Putamen (tissue), 1 donor: ENCODE measurements at places on chromosomes 2 and 18.

- no peak for DNase-seq
Observed at GRCh38 chr18:45280481-45281276, 334.6 kb upstream of the SLC14A2 start.

DNA sequence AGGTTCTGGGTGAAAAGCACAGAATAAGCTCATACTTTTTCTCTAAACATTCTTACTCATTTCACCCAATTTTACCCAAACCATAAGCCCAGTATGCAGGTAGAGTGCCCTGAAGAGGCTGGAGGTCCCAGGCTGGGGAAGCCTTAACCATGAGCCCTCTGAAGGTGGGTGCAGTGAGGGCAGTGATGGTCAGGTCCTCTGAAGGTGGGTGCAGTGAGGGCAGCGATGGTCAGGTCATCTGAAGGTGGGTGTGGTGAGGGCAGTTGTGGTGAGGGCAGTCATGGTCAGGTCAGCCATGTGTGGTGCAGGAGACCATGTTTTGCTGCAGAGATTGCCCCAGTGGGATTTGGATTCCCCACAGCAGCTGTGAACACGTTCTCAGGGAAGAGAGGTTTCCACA lies 148.8 kb downstream of the SNTG2 start:
- no peak for DNase-seq

GRCh38 chr18:61336766-61337165 lies 3.5 kb downstream of the CDH20 start:
- peak; percentile 95 for DNase-seq

DNA sequence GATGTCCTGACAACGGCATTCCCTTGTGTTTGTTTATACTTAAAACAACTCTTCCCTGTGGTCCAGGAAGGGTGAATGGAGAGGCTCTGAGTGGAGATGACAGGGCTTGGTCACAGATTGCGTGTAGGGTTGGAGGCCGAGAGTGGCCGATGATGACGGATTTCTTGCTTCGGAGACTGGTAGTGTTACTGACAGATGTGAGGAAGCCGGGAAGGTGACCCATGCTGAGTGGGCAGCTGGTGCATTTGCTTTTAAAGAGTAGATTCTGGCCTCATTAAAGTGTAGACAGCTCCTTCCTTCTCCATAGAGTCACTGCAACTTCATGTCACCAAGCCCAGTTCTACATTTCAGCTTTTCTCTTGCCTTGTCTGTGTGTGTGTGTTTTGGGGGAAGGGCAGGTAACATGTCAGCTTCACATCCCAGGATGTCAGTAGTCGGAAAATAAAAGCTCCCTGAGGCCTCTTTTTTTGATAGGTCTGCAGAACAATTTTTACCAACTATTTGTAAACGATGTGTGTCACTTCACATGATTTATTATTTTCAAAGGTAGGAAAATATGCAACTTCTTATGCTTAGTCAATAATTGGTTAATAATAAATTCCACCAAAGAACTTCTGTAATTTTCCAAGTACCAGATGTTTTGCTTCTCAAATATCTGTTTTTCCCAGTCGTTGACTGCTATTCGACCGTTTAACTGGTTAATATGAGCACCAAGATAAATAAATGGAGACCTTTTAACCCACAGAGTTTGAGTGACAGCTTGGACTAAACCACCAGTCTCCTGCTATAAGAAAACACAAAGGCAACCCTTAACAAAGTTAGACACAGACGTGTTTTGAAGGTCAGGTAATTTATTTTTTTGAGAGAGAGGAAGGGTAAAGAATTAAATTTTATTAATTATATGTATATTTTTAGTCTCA lies 436.9 kb downstream of the SLC4A3 start:
- no peak for DNase-seq

DNA sequence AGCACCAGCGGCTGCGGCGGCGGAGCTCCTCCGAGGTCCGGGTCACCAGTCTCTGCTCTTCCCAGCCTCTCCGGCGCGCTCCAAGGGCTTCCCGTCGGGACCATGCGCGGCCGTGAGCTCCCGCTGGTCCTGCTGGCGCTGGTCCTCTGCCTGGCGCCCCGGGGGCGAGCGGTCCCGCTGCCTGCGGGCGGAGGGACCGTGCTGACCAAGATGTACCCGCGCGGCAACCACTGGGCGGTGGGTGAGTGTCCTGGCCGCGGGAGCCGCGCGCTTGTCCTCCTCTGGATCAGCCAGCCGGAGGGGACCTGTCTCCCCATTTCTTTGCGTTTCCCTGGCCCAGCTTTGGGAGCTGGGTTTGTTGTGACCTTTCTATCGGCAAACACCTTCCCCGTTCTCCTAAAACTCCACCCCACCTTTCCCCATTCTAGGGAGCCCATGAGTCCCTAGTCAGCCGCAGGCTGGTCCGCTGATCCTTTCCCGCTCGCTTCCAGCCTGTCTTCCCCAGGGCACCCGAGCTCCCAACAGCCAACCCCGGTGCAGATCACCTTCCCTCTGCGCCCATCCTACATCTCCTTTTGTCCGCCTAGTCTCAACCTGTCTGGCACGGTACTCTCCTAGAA lies 316 bp downstream of the GRP start:
- DNase-seq: no peak

- peak; percentile 86 for DNase-seq
Observed at GRCh38 chr2:127067620-127068350, 39.2 kb downstream of the BIN1 start.

GRCh38 chr2:174522553-174522952 lies 35.7 kb upstream of the GPR155 start:
- DNase-seq: peak; percentile 65

- no peak for DNase-seq
Observed at GRCh38 chr2:10038716-10039115, 4.6 kb upstream of the KLF11 start.

GRCh38 chr2:22826703-22827102 lies 558.3 kb upstream of the KLHL29 start:
- DNase-seq: no peak

DNA sequence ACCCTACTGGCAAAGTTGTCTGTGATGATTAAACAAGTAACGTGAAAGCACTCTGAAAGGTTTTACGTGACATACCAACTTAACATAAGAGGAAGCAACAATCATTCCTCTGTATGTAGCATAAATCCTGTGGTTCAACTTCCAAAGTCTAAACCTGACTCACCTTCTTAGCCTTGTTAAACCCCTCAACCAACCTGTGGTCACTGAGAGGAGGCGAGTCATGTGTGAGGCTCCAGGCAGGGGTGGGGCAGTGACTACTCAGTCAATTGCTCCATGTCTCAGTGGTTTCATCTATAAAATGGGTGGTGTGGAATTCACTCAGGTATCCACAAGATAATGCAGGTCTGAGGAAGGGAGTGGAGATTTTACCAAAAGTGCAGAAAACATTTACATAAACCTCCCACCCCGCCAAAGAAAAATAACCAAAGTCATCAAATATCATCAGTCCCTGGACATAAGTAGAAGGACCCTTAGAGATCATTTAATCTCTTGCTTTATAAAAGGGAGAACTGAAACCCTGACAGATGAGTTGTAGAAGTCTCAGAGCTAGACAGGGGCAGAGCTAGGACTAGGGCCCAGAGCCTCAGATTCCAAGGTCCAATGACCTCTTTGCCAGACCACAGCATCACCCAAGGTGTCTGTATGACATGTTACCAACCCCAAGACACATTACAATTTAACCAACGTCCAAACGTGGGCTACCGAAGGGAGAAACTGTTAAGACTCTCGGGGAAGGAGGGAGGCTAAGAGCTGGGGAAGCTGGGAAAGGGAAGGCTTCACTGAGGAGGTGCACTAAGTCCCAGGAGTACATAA lies 3.7 kb upstream of the PCBP1 start:
- DNase-seq: no peak

- no peak for DNase-seq
Observed at GRCh38 chr18:24942144-24942543, 409.8 kb downstream of the ZNF521 start.

- no peak for DNase-seq
Observed at GRCh38 chr18:9239720-9240119, 94.9 kb upstream of the TWSG1 start.

DNA sequence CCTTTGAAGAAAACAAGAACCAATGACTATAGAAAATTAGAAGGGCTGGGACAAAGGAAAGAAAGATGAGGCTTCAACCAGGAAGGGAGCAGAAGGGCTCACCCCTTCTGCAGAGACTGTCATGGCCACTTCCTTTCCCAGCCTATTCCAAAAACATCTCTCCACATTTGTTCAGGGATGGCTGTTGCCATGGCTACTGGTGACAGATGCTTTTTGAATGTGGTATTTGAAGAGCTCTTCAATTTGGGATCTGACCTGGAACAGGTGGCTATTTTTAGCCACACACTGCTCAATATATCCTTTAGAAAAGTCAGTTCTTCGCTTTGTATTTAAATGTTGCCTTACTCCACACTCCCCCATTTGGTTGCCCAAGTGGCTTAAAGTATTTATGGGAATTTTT lies 64.1 kb upstream of the LCLAT1 start:
- peak; percentile 46 for DNase-seq

DNA sequence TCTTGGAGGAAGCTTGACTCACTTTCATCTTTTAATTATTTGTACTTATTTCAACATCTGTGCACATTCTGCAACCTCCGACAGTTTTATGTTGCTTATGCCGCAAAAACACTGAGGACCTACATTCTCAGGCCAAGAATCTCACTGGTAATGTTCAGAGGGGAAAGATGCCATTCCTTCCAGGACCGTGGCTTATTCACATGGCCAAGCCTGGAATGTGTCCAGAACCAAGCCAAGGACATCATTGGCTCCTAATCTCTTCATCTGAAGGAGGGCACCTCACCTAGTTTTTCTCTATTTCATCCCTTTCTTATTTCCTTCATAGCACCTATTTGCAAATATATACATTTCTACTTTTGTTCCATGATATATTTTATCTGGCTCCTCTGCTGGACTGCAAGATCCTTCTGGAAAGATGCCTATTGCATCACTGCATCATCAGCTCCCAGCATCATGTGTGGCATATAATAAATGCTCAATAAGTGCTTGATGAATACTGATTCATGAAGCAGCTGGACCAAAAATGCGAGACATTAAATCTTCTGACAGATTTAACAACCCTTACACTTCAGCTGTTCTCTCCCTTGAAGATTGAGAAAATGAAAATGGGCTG lies 377.1 kb downstream of the TNS1 start:
- DNase-seq: no peak

DNA sequence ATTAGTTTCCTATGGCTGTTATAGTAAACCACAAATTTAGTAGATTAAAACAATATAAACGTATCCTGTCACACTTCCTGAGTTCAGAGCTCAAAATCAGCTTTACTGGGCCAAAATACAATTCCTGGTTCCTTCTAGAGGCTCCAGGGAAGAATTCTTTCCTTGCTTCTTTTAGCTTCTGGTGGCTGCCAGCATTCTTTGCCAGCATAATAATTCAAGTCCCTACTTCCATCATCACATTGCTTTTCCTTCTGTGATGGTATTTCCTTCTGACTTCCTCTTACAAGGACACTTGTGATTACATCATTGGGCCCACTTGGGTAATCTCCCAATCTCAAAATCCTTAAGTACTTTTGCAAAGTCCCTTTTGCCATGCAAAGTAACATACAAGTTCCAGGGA lies 40.6 kb downstream of the MOB4 start:
- no peak for DNase-seq

DNA sequence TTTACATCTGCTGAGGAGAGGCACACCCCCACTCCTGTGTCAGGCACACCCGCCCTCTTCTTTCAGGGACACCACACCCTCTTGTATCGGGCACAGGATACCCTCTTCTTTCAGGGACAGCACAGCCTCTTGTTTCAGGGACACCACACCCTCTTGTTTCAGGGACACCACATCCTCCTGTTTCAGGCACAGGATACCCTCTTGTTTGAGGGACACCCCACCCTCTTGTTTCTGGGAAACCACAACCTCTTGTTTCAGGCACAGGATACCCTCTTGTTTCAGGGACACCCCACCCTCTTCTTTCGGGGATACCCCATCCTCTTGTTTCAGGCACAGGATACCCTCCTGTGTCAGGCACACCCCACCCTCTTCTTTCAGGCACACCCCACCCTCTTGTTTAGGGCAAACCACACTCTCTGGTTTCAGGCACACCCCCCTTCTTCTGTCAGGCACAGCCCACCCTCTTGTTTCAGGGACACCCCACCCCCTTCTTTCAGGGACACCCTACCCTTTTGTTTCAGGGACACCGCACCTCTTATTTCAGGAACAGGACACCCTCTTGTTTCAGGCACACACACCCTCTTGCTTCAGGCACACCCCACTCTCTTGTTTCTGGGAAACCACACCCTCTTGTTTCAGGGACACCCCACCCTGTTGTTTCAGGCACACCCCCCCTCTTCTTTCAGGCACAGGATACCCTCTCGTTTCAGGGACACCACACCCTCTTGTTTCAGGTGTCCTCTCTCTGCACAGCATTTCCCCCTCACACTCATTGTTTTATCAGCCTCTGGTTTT lies 96.2 kb downstream of the TPO start:
- no peak for DNase-seq

GRCh38 chr2:2182551-2183071 lies 148.5 kb downstream of the MYT1L start:
- DNase-seq: no peak

- no peak for DNase-seq
Observed at GRCh38 chr2:241941691-241942301, 72.3 kb downstream of the RTP5 start.

GRCh38 chr2:147197754-147198483 lies 646.9 kb upstream of the ACVR2A start:
- DNase-seq: no peak

- no peak for DNase-seq
Observed at GRCh38 chr18:3595369-3596273, 145.6 kb downstream of the TGIF1 start.

DNA sequence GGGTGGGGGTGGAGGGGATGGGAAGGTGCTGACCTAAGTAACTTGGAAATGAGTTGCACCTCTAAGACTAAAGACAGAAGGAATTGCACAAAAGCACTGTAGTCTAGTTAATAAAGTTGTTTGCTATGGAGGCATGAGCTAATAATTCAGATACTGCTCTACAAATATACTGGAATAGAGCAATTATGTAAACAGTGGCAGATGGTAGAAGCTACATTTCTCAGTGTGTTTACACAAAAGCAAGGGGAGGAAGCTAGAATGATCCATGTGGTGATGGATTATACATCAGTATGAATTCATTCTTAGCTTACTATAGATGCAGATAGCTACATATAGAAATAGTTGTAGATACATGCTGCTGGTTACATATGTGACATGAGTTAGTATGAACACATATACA lies 27.6 kb upstream of the UBE2F start:
- DNase-seq: no peak

DNA sequence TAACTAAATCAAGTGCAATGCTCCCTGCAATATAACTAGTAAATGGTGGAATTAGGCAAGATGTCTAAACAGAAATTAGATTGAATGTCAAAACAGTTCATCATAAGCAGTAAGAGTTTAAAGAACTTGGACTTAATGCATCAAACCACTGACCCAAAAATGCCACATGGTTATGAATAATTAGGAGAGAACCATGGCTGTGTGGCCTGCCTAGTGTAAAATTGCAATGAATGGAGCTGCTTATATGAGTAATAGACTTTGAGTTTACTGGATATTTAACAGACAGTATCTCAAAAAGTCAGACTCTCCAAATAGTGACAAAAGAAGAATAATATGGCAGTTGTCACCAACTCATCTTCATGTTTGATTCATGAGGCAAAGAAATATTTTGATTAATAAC lies 101.6 kb upstream of the COL5A2 start:
- no peak for DNase-seq

GRCh38 chr2:112048887-112049286 lies 6.2 kb upstream of the TMEM87B start:
- peak; percentile 68 for DNase-seq
